Ecto neural progenitor cell (in vitro differentiated cells): ENCODE measurements at places on chromosomes 2 and 18.

- DNase-seq = no peak
Observed at GRCh38 chr2:174858745-174859144, 94.5 kb upstream of the CHRNA1 start.

DNA sequence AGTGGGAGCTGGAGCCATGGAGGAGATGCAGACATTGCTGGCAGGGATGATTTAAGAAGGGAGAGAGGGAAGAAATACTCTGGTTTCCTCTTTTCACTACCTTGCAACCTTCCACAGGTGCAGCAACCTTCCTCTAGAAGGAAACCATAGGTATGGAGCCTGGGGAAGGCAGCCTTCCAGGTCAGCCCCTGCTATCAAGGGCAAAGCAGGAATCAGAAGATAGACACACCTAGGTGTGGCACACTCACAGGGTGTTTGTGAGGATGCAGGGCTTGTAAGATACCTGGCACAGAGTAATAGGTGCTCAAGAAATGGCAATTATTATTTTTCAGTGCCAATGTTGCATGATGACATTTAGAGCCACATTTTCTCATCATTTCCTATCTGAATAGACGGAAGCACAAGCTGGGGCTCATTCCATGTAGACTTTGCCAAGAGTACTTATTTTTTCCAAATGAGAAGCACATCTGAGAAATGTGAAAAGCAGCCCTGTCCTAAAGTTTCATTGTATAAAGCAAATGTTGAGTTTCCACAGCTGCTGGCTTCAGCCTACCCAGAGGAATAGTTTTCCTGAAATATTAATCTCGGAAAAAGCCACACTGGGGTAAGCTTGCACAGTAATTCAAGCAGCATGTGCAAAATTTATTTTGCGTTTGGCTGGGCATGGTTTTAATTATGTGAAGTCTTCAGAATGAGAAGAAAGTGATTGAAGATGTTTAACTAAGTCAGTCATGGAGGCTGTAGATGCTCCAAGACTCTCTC is 20.6 kb downstream of the EVA1A start:
- no peak for DNase-seq

DNA sequence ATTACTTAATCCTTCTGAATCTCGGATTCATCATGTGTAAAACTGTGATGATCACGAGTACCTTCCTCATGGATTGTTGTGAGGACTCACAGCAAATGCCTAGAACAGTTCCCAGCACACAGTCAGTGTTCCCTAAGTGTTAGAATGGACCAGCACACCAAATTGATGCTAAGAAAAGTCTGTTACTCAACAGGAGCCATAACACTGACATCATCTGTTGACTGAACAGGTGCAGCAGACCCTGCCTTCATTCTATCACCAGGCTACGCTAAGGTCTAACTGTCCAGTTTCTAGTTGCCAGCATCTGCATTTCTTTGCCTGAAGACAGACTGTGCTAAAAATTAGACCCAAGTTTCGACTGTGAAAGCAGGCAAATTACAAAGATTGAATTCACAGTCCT is 18.6 kb downstream of the DTNB start:
- no peak for DNase-seq

DNA sequence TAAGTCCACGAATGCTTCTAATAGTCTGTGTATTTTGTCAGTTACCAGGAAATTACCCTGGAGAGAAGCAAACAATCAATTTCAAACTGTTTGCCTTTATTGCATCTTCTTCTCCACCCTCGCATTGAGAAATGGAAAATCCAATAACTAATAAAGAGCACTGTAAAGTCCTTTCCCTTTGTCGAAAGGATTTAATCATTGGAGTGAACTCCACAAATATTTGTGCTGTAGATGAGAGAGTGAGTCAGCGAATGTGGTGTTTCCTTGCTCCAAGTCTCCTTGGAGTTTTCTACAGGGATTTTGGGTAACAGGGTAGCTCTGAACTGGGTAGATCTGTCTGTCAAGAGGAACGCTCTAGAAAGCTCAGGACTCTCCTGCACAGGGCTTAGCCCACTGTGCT is 240.2 kb downstream of the KCNS3 start:
- DNase-seq = no peak
